ENCODE measurements at places on chromosomes 7 and 10. TPM values are rescaled to one million over a fixed set of nuclear protein-coding genes. Genes with fewer than 3 reads are reported as not detected.
A peak's percentile ranks its signal among the peaks of the same experiment; 100 is the strongest.

GRCh38 chr10:91350651-91351081, 59.5 kb upstream of the HECTD2 start:
- DNase-seq: no peak

GRCh38 chr10:13272164-13272571, 27.7 kb downstream of the PHYH start:
- peak; percentile 64 for DNase-seq

GRCh38 chr7:105389088-105389650, 448 bp upstream of the SRPK2 start:
- no peak for DNase-seq

GRCh38 chr10:16597656-16598055, 76.0 kb upstream of the C1QL3 start:
- DNase-seq: no peak

GRCh38 chr7:81533931-81534330, 235.9 kb downstream of the HGF start:
- DNase-seq: no peak

GRCh38 chr7:31003721-31004120, 40.0 kb downstream of the GHRHR start:
- DNase-seq: no peak

The LIPM gene
- total RNA-seq: not detected

DNA sequence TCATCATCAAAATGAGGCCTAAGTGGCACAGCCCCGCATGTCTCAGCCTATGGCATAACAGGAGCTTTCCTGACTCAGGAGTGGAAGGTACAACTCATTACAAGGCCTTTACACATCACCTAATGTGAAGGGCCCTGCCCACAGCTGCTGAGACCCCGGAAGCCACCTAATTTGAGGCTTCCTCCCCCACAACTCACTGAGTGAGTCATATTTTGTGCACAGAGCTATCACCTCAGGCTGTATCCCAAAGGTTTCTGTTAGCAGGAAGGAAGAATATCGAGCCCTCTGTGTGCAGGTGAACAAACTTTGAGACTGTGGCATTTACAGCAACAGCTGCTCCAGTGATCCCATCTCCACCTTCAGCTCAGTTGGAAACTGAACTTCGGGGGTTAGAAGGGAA, 20.6 kb downstream of the HTR5A start:
- DNase-seq: no peak

The CYP26C1 gene
- total RNA-seq: not detected

DNA sequence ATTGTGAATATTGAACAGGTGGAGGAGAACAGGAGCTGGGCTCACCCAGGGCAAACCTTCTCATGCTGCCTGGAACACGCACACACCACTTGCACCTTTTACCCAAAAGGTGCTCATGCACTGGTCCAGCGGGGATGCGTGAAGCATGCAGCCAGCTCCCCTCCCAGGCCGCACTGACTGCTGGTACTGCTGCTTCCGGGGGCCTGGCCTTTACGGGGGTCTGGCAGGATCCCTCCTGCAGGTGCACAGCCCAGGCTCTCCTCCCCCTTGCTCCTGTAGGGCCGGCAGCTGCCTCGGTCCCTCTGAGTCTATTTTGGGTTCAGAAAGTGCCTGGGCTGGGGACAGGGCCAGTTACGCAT, 221.7 kb downstream of the DNAJB6 start:
- DNase-seq: no peak

- no peak for DNase-seq
These were observed 4.8 kb downstream of the ELOVL3 start for GRCh38 chr10:102230861-102231356.
